NT2/D1 (cell line): ENCODE measurements at places on chromosomes 13 and 19.

- no peak for DNase-seq
Observed at GRCh38 chr13:28889086-28889732, 69.1 kb downstream of the MTUS2 start.

GRCh38 chr19:3547301-3547731, 8.3 kb downstream of the TEKTIP1 start:
- DNase-seq = no peak

DNA sequence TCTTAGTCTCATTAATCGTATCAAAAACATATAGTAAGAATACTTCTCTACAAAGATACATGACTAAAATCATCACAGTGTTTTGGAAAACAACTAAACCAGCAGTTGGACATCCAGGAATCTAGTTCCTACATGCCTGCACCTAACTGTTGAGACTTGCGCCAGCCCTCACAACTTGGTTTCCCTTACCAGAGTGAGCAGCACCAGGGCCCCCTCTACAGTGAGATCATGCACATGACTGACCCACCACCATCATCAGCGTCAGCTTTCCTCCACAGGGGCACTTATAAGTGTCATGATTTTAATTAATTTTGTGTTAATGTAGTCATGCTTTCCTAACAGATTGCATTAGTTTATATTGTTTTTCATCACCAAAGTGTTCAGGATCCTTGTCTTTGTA, 1322.0 kb downstream of the EFNB2 start:
- DNase-seq = no peak

DNA sequence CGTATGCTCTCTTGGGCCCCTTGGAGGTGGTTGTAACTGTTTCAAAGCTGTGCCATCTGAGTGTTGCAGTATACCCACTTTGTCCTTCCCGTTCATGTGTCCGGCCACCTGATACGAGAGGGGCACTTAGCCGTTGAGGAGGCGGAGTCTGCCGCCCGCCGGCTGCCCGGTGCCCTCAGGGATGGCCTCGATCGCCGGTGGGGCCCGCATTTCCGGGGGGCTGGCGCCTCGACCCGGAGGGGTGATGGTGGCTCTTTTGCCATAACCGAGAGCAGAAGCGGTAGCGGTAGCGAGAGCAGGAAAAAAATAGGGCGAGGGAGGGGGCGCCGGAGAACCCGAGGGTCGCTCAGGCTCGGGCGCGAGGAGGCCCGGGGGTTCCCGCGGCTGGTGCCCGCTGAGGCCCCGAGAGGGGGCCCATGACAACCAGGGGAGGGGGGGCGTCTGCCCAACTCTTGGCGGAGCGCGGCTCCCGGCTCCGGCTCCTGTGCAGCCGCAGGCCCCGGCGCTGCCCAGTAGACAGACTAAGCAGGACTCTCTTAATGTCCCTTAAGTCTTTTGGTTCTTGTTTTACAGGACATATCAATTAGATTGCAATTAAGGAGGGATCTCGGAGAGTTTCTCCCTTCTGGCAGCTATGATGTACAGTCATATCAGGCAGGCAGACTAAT, 342.7 kb upstream of the SGCG start:
- DNase-seq = no peak

- DNase-seq = no peak
Observed at GRCh38 chr13:91264484-91264883, 83.0 kb upstream of the MIR17HG start.

GRCh38 chr13:98918771-98919170, 59.1 kb downstream of the DOCK9 start:
- no peak for DNase-seq

- DNase-seq = no peak
Observed at GRCh38 chr13:73335210-73335609, 276.4 kb downstream of the KLF5 start.

GRCh38 chr13:113656831-113657671, 947 bp downstream of the ATP4B start:
- DNase-seq = no peak

- DNase-seq = no peak
Observed at GRCh38 chr19:38250821-38251563, 5.2 kb downstream of the PPP1R14A start.

DNA sequence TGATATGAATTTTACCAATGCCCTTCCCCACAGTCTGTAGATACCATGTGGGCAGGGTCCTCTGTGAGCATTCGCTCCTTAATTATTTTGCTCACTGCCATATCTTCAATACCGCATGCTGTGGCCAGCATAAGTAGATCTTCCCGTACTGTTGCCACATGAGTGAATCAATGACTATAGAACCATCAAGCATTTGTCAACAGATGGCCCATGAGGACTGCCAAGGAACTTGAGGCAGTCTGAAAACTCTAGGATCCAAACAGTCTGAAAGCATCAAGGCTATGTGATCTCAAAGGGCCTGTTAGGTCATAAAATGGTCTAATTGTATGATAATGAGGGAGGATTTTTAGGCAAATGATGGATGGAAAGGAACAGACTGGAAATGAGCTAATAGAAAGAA, 27.4 kb upstream of the GPR12 start:
- no peak for DNase-seq

- DNase-seq = no peak
Observed at GRCh38 chr19:15769586-15769985, 17.9 kb upstream of the OR10H5 start.

GRCh38 chr13:42035905-42036521, 12.4 kb upstream of the DGKH start:
- DNase-seq = no peak
